ENCODE measurements at places on chromosomes 6 and 20.
A peak's percentile ranks its signal among the peaks of the same experiment; 100 is the strongest.

GRCh38 chr6:136361787-136362186 lies 72.1 kb upstream of the BCLAF1 start:
- DNase-seq: no peak

- no peak for DNase-seq
Observed at GRCh38 chr20:19709635-19710335, 48.3 kb upstream of the RIN2 start.

GRCh38 chr6:6688283-6688682 lies 99.8 kb downstream of the LY86 start:
- DNase-seq: no peak

DNA sequence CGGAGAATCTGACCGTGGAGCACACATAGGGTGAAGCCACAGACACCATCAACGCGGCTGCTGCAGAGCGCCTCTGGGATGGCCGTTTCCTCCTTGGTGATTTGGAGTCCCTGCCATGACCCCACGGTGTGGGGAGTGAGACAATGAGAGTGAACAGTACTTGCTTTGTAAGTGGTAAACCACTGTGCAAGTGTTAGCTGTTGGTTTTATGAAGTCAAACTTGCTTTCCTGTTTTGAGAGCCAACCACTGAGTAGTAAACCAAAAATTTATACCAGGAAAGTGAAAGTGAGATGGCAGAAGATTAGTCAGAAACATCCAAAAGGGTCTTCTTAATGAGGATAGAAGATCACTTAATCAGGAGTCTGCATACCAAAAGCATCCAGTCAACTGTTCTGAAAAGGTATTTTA lies 160.7 kb downstream of the FOXC1 start:
- DNase-seq: no peak

- no peak for DNase-seq
Observed at GRCh38 chr6:2178125-2178524, 67.3 kb downstream of the GMDS start.

GRCh38 chr20:22922987-22923386 lies 112.1 kb upstream of the SSTR4 start:
- DNase-seq: no peak

- no peak for DNase-seq
Observed at GRCh38 chr6:56334937-56335336, 87.6 kb upstream of the COL21A1 start.

- DNase-seq: no peak
Observed at GRCh38 chr6:116018976-116019375, 41.7 kb downstream of the FRK start.

DNA sequence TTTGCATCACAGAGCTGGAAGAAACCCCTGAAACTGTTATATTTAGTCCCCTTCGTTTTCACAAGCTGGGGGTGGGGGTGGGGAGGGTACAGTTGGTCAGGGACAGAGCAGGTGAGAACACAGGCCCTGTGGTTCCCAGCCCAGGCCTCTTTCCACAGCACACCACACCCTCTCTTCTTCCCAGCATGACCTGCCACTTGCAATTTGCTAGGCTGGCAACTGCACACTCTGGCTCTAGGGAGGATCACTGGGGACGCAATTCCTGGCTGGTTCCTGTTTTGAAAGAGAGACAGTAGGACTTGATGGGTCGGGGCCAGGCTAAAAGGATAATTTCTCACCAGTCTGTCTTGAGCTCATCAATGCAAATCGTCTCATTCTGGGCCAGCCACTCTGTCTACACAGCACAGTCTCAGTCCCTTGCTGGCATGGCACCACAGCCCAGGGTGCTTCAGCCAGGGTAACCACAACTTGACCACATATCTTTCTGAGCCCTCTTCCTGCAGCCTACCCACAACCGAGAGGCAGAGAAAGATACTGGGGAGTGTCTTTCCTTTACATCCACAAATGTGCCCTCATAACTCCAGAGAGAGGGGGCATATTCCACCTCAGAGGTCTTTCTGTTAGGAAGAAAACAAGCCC lies 41.7 kb upstream of the EMILIN3 start:
- no peak for DNase-seq

DNA sequence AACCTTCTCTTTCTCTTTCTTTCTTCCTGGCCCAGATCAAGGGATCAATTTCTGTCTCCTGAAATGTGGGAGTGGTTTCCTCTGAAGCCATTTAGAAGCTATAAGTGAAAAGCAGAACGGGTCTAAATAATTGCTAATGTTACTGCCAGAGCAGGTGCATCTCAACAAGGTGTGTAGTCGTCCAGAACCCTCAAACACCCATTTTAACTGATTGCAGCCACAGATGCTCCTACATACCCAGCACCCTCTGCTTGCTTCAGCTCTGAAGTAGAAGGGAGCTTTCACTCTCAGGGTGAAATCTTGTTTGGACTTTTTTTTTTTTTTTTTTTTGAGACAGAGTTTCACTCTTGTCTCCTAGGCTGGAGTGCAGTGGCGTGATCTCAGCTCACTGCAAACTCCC lies 592.1 kb upstream of the ARID1B start:
- no peak for DNase-seq

GRCh38 chr6:27205375-27206278 lies 41.9 kb upstream of the PRSS16 start:
- DNase-seq: peak; percentile 40

DNA sequence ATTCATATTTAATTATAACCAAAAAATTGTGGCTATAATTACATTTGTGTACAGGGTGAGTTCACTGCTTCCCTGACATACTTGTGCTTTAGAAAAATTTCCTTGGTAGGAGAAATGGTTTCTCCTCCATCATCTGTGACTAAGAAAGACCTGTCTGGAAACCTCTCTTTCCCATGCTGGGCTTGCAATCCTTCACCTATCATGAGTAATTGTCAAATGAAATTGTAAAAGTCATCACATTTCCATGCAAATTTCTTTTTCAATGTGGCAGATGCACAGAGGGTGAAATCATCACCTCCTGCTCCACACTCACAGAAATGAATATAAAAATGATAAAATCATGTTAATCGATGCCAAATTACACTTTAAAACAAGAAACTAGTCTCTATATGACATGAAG lies 1.5 kb upstream of the SIRPB1 start:
- no peak for DNase-seq

DNA sequence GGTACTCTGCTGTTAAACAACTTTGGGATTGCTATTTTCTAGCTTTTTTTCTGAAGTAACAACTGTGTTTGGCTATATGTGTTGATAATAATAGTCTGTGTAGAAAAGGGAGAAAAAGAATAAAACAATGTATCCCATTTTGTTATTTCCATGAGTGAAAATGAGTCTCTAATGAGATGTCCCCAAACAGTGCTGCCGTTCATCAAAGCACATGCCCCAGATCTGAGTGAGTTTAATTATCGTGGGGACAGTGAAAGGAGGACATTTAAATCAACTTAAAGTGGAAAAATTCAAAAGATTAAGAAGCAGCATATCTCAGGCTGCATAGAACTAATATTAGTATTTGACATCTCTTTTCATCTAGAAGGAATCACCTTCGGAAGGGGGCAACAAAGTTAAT lies 59.6 kb downstream of the NCOA7 start:
- no peak for DNase-seq

DNA sequence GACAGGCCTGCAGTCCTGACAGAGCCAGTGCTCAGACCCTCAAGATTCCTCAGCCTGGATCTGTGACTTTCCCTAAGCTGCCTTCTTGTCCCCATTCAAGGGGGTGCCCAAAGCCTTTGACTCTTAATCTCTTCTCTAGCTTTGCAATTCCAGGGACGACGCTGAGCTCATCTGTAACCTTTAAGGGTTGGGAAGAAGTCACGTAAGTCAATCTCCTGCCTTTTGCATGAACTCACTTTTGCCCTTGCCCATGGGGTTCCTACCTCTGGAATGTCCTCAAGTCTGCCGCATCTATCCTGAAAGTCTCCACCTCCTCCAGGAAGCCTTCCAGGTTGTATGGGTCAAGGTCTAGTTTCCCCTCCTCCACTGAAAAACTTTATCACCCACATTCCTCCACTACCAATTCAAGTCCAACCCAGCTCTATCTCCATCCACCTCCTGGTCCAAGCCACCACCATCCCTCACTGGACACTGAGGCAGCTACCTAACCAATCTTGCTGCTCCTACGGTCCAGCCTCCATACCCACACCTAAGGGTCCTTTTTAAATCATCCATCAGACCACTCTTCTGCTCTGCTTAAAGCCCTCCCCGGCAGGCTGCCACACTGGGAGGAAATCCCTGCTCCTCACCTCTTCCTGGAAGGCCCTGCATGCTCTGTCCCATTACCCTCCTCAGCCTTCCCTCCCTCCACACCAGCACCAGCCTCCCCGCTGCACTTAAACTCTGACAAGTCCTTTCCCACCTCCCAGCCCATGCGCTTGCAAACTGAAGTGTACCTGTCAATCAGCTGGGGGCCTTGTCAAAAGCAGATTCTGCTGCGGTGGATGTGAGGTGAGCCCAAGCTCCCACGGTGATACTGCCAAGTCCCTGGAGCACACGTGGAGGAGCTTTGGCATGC lies 29.7 kb downstream of the PREX1 start:
- no peak for DNase-seq

- no peak for DNase-seq
Observed at GRCh38 chr6:100617633-100618350, 153.1 kb upstream of the SIM1 start.

- DNase-seq: no peak
Observed at GRCh38 chr20:62829231-62830230, 12.7 kb downstream of the COL9A3 start.

DNA sequence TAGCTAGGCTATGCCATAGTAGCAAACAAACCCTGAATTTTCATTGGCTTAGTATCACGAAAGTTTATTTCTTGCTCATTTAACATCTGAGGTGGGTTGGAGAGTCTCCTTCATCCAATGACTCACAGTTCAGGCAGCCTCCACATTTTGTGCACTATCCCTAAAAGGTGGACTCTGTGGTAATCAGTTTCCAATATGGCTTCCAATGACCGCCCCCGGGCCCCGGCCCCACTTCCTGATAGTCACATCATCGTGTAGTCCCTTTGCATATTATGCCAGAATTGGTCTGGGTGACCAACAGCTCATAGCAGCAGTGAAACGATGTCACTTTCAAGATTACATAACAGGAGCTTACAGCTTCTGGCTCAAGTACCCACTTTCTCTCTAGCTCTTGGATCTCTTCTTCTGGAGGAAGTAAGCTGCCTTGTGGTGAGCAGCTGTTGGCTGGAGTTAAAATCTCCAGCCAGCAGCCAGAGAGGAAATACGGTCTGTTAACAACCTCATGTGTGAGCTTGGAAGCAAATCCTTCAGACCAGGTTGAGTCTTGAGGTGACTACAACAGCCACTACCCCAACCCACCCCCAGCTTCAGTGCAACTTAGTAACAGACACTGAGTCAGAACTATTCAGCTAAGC lies 7.8 kb downstream of the HCRTR2 start:
- no peak for DNase-seq

GRCh38 chr6:150722614-150723344 lies 123.1 kb downstream of the PLEKHG1 start:
- DNase-seq: no peak

- no peak for DNase-seq
Observed at GRCh38 chr20:23141450-23142161, 55.5 kb upstream of the CD93 start.

DNA sequence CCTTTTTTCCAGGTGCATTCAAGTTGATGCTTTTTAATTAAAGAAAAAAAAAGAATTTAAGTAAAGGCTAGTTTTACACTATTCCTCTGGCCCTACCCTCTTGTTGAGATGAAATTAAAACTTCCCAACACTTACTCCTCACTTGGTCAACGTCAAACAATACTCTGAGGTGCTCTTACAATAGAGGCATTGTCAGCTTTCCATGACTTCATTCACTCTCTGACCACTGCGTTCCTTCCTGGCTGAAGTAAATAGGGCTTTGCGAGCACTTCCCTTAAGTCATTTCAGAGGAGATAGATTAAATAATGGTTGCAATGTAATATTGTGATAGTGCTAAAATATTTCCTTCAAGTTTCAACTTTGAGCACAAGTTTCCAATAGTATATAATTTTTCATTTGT lies 229.8 kb upstream of the CEP162 start:
- DNase-seq: no peak

GRCh38 chr20:23178806-23179205 lies 92.7 kb upstream of the CD93 start:
- DNase-seq: no peak

GRCh38 chr20:168876-169275 lies 11.6 kb downstream of the DEFB127 start:
- DNase-seq: no peak

DNA sequence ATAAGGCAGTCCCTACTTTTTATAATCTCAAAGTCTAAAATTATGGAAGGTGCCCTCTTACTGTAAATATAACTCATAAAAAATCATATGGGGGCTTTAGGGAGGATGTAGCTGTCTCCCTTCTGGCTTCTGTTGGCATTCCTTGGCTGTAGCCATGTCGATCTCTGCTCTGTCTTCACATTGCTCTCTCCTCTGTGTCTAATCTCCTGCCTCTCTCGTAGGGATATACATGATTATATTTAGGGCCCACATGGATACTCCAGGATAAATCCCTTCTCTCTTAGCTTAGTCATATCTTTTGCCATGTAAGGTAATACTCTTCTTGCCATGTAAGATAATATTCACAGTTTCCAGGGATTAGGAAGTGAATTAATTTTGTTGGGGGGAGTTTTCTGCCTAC lies 28.6 kb downstream of the CDS2 start:
- DNase-seq: no peak

DNA sequence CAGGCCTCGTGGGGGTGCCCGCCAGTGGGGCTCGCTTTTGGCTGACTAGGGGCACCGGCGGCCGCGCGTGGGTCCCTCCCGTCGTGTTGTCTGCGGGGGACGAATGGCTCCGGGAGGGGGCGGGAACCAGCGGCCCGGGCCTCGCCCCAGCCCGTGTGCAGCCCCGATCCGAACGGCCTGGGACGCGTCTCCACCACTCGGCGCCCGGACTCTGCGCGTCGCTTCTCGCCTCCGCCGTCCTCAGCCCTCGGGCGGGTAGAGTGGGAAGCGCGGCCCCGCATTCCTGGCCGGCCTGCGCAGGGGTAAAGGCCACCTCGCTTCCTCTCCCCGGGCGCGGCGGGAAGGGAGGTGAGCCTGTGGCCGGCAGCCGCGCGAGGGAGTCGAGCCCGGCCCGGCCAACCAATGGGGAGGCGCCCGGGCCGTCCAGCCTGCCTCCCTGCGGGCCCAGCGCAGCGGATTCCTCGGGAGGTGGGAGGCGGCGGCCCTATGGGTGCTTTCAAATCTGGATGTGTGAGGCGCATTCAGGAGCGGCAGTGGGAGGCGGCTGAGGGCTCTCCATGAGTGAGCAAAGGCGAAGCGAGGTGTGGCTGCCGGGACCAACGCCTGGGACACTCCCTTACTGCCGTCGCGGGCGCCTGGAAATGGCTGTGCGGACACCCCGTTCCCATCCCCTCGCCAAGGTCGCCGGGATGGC lies 1.1 kb upstream of the ZBTB46 start:
- no peak for DNase-seq

DNA sequence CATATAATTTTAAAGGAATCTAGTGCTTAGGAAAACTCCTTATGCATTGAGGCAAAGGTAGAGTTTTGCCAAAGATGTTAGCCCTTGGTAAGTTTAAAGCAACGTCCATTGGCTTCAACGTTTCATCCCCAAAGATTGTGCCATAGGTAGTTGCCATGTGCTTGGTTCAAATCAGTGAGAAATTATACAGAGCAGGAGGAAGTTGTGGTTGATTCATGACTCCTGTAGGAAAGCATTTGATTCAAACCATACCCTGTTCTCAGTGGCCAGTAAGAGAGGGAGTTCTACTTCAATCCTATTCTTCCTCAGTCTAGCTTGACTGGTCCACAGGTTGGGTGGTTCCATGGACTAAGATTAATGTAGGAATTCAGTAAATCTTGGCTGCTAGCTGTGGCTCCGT lies 535.6 kb downstream of the QKI start:
- DNase-seq: no peak

Data from BE2C (cell line).